ENCODE measurements at places on chromosomes 4 and X. TPM values are rescaled to one million over a fixed set of nuclear protein-coding genes. Genes with fewer than 3 reads are reported as not detected.

Gene TRMT10A
- 2.6 TPM for total RNA-seq

Gene PAGE1
- not detected for total RNA-seq

Gene ADGRL3
- 3.7 TPM for total RNA-seq

Gene HPGD
- total RNA-seq: not detected

Gene RTL3
- total RNA-seq: 0.12 TPM

Data from pericardium fibroblast (primary cell).